ENCODE measurements at places on chromosomes 7 and 10. TPM values are rescaled to one million over a fixed set of nuclear protein-coding genes. Genes with fewer than 3 reads are reported as not detected.
A peak's percentile ranks its signal among the peaks of the same experiment; 100 is the strongest.

- no peaks in the 10 kb centered on the region for H3K27me3 ChIP-seq
- H3K4me1 ChIP-seq, result peaks cover 6% of the 10 kb centered on the region
- no peaks in the 10 kb centered on the region for H3K36me3 ChIP-seq
- no peak overlapping the region for H3K4me3 ChIP-seq
These were observed 508.9 kb downstream of the RPS24 start for GRCh38 chr10:78542521-78542920.

DNA sequence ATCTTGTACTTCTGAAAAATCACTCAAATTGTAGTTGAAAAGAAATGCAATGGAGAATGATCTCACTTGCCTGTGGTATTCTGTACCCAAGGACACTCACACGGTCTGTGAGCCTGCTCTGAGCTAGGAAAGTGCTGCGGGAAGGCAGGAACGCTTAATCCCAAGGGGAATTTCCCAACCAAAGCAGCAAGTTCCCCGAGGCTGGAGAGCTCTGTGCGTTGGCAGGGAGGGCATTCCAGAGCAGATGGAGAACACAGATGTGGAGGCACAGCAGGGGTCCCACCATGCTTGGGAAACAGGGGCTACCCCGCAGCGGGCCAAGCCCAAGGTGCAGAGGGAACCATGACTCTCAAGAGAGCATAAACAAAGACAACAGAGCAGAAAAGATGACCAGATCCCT, 13.6 kb downstream of the SVIL start:
- no peak for DNase-seq
- H3K27ac ChIP-seq, result no peak overlapping the region
- no peak overlapping the region for H3K4me3 ChIP-seq
- H3K36me3 ChIP-seq, result no peaks in the 10 kb centered on the region
- no peaks in the 10 kb centered on the region for H3K27me3 ChIP-seq

DNA sequence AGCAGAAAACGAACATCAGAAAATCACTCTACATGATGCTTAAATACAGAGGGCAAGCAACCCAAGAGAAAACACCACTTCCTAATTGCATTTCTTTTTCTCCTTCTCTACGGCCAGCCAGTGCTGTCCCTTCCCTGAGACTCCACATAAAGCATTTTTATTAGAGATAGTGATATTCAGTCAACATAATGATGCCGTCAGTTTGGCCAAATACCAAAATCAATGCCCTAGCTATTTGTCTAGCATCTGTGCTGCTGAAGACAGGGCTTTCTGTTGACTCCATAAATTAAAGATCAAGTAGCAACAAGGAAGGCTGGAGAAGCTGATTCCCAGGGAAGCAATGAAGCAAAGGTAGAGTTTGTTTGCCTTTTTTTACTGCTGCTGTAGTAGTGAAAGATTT, 1024.9 kb downstream of the REEP3 start:
- H3K4me1 ChIP-seq, result no peaks in the 10 kb centered on the region
- no peak overlapping the region for H3K27ac ChIP-seq
- DNase-seq, result no peak

DNA sequence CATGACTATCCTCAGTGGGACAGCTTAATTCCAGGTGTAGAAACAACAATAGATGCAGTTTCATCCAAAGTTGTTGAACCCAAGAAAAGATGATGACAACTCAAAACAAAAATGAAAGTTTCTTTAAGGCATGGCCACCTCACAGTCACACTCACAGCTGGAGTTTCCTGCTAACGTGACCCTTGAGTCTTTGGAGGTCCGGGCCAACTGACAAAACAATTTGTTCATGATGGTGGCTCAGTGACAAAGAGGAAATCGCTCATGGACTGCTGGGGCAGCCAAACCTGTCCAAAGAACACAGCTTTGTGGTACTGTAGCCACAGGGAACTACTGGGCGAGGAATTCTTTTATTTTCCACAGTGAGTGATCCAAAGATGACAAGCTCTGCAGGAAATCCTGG, 96.0 kb upstream of the JCAD start:
- H3K4me1 ChIP-seq, result no peaks in the 10 kb centered on the region
- H3K4me3 ChIP-seq, result no peak overlapping the region
- no peak for DNase-seq
- H3K36me3 ChIP-seq, result no peaks in the 10 kb centered on the region

DNA sequence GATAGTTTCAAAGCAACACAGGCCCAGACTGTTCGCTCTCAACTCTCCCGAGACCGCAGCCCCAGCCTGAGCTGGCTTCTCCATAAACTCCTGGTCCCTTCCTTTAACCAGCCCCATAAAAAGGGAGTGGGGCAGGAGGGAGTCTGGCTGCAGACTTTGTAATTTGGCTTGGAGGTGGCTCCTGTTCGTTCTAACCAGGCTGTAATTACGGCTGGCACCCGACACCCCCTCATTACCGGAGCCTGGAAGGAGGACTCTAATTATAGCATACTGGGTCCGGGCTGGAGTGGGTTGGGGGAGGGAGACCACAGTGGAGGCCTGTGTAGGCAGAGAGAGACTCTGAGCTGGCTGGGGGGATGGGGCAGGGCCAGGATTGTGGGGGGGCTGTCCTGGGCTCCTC, 49.7 kb downstream of the UNC5B start:
- no peak for DNase-seq
- no peaks in the 10 kb centered on the region for H3K27me3 ChIP-seq
- H3K4me3 ChIP-seq, result no peak overlapping the region
- H3K4me1 ChIP-seq, result no peaks in the 10 kb centered on the region

DNA sequence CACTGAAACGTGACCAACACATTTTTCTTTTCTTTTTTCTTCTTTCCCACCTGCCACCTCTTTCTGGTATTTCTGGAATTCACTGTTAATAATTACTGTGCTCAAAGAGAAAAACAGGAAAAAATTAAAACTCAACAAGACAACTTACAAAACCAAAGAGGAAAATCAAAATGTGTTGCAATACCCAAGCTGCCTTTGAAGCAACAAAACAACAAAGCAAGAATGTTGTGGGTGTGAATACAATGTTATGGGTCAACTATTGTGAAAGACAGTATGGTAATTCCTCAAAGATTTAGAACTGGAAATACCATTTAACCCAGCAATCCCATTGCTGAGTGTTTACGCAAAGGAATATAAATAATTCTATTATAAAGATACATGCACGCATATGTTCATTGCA, 415.1 kb downstream of the GFRA1 start:
- H3K27me3 ChIP-seq, result no peaks in the 10 kb centered on the region
- no peak for DNase-seq
- no peak overlapping the region for H3K4me3 ChIP-seq
- no peaks in the 10 kb centered on the region for H3K36me3 ChIP-seq
- H3K27ac ChIP-seq, result no peak overlapping the region

Gene BAZ1B
- 90.2 TPM for total RNA-seq

Gene INPP5A
- total RNA-seq, result 9.3 TPM

Gene NEBL
- 0.05 TPM for total RNA-seq

GRCh38 chr7:120865191-120865981, 7.4 kb upstream of the TSPAN12 start:
- H3K4me1 ChIP-seq, result no peaks in the 10 kb centered on the region
- no peak overlapping the region for H3K27ac ChIP-seq
- H3K27me3 ChIP-seq, result peaks cover 39% of the 10 kb centered on the region
- H3K36me3 ChIP-seq, result no peaks in the 10 kb centered on the region

Gene MYO3A
- not detected for total RNA-seq

DNA sequence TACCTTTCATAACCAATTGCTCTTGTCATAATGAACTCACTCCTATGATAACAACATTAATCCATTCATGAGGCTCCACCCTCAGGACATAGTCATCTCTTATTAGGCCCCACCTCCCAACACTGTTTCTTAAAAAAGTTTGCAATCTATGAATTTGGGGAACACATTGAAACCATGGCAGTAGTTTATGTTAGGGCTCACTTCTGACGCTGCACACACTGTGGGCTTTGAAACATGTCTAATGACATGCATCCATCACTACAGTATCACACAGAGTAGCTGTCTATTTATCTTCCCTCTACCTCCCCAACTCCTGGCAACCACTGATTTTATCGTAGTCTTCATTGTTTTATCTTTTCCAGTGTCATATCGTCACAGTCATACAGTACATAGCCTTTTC, 299.8 kb downstream of the GLRX3 start:
- no peak for DNase-seq
- peaks cover 2% of the 10 kb centered on the region for H3K27me3 ChIP-seq
- no peak overlapping the region for H3K4me3 ChIP-seq
- H3K36me3 ChIP-seq, result no peaks in the 10 kb centered on the region

DNA sequence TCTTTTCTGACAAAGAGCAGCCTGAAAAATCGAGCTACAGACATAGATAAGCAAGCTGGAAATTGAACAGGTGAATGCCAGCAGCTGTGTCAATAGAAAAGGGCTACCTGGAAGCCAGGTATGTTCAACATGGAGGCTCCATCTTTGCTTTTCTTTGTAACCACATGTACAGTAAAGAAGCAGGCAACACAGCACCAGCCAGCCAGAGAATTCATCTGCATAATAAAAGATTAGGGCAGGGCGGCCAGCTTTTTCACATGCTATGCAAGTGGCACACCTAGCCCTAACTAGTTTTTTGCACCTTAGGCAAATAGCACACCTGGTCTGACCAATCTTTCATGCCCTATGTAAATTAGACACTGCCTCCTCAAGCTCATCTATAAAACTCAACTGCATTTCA, 25.7 kb downstream of the COG5 start:
- peaks cover 65% of the 10 kb centered on the region for H3K36me3 ChIP-seq
- no peaks in the 10 kb centered on the region for H3K27me3 ChIP-seq
- H3K4me1 ChIP-seq, result peaks cover 21% of the 10 kb centered on the region

Gene LRRC17
- total RNA-seq, result 0.25 TPM

DNA sequence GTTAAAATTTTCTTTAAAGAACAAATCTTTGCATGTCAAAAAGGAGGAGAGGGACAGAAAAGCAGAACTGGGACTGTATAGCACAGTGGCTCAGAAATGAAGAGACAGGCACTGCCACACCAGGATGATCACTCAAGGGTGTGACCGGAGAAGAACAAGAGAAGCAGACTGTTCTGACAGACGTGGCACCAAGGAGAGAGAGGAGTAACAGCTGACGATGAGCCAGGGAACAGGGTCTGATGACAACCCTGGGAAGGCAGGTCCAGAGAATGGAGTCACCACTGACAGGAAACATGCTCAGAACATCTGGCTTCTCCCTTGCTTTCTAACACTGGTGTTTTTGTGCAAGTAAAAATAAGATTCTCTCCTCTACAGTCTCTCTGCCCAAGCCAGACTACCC, 14.6 kb upstream of the VAX1 start:
- no peaks in the 10 kb centered on the region for H3K36me3 ChIP-seq
- no peak overlapping the region for H3K4me3 ChIP-seq
- no peak overlapping the region for H3K27ac ChIP-seq
- H3K4me1 ChIP-seq, result no peaks in the 10 kb centered on the region
- peaks cover 58% of the 10 kb centered on the region for H3K27me3 ChIP-seq
- no peak for DNase-seq

DNA sequence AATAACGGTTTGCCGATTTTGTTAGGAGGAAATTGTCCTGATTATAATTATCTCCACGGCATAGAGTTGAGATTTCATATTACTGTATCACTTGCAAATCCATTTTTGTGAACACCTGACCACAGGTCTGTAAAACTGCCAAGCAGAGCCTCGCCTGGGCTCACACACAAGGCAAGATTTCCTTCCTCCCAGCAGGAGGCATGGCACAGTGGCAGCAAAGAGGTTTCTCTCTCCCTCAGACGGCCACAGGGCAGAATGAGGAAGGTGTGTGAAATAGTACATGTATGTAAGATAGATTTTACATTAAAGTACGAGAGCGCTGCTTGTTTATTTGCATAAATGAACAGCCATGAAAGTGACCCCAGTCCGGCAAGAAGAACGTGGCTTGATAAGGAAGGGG, 130.1 kb downstream of the CELF2 start:
- peaks cover 96% of the 10 kb centered on the region for H3K4me1 ChIP-seq
- H3K4me3 ChIP-seq, result peak overlapping the region; percentile 35
- H3K36me3 ChIP-seq, result no peaks in the 10 kb centered on the region
- DNase-seq, result peak; percentile 53
- H3K27ac ChIP-seq, result peak overlapping the region; percentile 96

Gene GATA3
- 23.5 TPM for total RNA-seq

GRCh38 chr10:1376384-1376945, 320.3 kb downstream of the WDR37 start:
- H3K36me3 ChIP-seq, result no peaks in the 10 kb centered on the region
- H3K27me3 ChIP-seq, result peaks cover 33% of the 10 kb centered on the region
- H3K4me3 ChIP-seq, result no peak overlapping the region

Measured in activated CD4-positive, alpha-beta T cell treated with anti-CD3 and anti-CD28 coated beads for 36 hours (primary cell).